Activated T-helper 1 cell treated with anti-CD3 and anti-CD28 coated beads, Interleukin-2, amount 50 U/mL, for 16 hours (primary cell): ENCODE measurements at places on chromosomes 1 and 21.

DNA sequence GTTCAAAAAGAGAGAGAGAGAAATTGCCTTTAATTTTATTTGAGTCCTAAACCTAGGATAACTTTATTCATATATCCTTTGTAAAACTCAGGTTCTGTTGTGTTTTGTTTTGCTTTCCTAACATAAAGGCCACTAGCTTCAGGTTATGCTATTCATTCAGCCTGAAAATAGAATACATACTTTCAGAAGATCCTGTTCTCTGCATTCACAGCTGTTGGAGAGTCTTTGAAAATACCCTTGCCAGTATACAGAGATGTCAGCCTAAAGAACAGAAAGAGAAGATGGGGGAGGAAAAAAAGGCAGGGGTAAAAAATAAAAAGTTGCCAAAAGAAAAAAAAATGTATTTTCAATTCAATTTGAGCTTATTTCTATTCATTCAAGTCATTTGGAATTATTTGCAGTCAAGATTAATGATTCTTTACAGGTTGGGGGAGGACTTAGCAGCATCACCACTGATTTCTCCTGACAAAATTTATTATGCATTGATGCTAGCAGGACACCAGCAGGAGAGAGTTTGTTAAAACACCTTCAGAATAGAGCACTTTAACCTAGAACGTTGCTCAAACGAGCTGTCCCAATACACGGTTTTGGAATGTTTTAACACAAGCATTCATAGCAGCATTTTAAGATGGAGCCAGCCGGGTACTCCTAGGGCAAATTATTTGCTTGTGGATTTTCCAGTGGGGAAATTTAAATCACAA, 318.5 kb downstream of the NTNG1 start:
- DNase-seq, result no peak

GRCh38 chr1:218376722-218377121, 31.6 kb downstream of the TGFB2 start:
- no peak for DNase-seq

GRCh38 chr1:202540448-202540847, 169.8 kb downstream of the SYT2 start:
- no peak for DNase-seq

GRCh38 chr1:248243204-248243603, 12.0 kb downstream of the OR2M4 start:
- no peak for DNase-seq

DNA sequence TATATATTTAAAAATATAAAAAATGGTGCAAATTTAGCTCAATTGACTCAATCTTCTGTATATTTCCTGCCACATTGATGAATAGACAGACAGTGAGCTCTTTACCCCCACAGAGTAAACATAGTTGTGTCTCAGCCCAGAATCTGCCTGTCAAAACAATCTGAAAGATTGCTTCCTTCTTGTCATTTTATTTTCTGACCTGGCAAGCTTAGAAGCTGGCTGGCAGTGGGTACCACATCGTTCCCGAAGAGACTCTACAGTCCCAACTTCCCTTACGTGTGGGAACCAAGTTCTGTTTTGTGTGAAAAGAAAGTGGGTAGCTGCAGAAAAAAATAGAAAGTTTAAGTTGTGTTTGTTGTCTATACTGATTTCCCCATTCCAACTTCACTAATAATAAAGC, 629.3 kb upstream of the NEGR1 start:
- DNase-seq, result no peak

DNA sequence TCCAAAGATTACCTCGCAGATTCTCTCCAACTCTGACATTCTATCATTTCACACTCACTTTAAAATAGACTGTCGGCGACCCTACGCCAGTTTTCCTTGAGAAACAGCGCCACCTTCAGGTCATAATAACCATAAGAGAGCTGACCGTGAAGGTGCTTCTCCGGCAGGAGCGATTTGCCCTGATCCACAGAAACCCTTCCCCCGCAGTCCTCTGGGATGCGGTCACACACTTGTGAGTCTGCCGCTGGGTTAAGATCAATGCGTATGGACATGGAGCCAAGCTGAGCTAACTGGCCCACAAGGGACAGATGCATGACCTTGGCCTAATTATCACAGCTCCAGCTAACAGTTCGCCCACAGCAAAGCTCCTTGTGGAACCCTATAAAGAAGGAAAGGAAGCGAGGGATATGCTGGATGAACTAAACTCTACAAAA, 32.8 kb upstream of the IFNAR2 start:
- DNase-seq, result peak; percentile 15

DNA sequence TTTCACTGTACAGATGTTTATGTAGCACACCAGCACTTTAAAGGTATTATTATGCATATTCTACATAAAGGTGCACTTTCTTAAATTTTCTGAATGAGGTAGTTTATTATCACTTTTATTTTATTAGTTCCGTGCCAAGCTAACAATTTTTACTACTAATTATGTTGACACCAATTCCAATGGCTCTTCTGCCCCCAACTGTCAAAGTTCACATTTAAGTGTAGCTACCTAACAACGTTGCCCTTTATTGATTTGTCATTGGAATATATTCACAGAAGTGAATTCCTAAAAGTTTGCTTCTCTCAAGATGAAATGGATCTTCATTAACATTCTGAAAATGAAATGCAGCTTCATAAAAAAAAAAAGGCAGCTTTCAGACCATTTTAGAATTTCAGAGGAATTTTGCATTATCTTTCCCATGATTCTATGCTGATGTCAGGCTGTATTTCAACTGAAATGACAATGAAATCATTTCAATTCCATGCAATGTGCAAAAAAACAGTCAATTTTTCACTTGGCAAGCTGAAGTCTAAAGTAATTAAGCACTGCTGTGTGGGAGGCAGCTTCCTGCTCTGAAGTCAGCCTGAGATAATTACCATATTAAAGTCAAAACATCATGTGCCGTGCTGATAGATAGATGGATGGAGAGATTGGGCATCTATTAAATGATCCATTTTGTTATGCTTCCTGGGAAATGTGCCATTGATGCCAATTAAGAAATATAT, 229.2 kb downstream of the TTLL7 start:
- DNase-seq, result no peak

- DNase-seq, result no peak
Measured at GRCh38 chr1:225767634-225768540, 9.7 kb upstream of the SRP9 start.

- DNase-seq, result no peak
Measured at GRCh38 chr1:165861911-165862310, 34.5 kb downstream of the UCK2 start.

GRCh38 chr21:33901412-33902288, 14.0 kb downstream of the ATP5PO start:
- DNase-seq, result no peak

DNA sequence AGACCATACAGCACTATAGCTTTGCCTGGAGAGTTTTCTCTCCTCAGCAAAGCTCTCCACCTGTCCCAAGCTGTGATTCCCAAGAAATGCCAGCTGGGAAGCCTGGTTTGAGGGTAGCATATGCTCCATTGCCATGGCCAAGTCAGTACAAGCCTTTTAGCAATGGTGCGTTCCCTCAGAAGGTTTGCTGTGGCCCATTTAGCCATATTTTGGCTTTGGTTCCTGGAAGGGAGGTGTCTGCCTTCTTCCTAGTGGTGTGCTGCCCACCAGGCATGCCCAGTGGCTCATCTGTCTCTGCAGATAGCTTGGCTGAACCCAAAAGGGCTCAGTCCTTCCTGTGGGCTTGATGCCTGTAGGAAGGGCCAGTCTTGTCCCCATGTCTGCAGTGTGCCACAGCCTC, 32.4 kb downstream of the GALNT2 start:
- no peak for DNase-seq

- DNase-seq, result no peak
Measured at GRCh38 chr1:204947338-204947737, 76.7 kb downstream of the NFASC start.

DNA sequence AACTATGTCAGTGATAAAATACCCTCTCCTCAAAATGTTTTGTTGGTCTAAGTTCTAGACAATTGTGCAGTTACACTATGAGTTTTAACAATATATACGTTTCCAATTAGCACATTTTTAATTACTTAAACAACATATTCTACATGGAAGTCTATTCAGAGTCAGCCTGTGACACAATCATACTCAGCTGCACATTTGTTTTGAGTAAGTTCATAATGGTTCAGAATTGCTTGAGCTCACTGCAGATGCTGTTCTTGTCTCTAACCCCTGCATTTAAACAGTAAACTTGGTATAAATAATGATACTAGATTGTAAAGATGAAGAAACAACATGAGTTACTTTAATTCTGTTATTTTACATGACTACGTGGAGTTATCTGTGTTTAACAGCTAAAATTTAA, 30.6 kb downstream of the CDKN2C start:
- no peak for DNase-seq

DNA sequence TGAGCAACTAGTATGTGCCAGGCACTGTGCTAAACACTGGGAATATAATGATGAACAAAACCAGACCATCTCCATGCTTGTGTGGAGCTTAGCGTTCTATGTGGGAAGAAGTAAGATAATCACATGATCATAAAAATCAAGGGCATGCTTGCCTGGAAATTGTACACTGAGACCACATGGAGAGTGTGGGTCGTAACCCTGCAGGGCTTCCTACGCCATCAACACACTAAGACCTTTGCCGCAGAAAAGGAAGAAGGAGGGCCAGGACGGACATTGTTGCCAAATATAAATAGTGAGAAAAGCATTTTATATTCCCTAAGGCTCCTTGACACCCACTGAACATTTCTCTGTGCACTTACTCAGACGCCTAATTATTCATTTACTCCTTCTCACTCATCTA, 388.1 kb upstream of the VAMP3 start:
- DNase-seq, result no peak

- DNase-seq, result no peak
Measured at GRCh38 chr21:14569026-14569621, 23.0 kb upstream of the SAMSN1 start.
